Stimulated activated CD8-positive, alpha-beta memory T cell treated with anti-CD3 and anti-CD28 coated beads, Interleukin-4, amount 100 ng/mL, for 1 hour (primary cell): ENCODE measurements at places on chromosomes 12 and 14.

DNA sequence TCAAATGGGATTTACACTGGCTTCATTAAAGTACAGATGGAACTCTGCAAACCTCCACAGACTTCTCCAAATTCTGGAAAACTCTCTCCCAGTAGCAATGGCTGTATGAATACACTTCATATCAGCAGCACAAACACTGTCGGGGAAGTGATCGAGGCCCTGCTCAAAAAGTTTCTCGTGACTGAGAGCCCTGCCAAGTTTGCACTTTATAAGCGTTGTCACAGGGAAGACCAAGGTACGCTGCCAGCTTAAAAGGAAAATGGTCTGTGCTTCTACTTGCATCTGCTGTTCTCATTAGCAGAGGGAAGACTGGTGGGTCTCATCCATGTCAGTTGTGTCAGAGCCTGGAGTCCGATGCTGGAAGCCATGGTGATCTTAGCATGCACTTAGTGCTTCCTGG, 71.0 kb downstream of the GNS start:
- DNase-seq: no peak

DNA sequence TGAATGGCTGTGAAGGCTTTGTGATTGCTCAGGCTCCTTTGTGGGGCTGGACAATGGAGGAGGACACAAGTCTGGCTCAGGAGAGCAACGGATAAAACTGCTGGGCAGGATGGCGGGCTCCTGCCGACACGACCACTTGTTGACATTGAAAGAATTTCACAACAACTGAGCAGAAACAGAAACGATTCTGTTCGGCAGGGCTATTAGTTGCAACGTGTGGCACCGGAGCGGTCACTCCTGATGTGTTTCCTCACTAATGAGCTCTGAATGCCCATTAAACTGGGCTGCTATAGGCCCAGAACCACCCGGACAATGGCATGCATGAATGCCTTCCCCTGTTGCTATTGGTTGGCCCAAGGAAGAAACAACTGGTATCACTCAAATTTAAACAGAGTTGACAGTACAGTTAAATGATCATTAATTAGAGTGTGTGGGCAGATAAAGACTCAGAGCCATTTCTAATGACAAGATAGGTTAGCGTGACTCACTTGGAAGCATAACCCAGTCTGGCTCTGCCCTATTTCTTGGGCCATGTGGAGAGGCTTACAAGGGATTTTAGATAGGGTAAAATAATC, 142.9 kb downstream of the ASCL1 start:
- DNase-seq: no peak

DNA sequence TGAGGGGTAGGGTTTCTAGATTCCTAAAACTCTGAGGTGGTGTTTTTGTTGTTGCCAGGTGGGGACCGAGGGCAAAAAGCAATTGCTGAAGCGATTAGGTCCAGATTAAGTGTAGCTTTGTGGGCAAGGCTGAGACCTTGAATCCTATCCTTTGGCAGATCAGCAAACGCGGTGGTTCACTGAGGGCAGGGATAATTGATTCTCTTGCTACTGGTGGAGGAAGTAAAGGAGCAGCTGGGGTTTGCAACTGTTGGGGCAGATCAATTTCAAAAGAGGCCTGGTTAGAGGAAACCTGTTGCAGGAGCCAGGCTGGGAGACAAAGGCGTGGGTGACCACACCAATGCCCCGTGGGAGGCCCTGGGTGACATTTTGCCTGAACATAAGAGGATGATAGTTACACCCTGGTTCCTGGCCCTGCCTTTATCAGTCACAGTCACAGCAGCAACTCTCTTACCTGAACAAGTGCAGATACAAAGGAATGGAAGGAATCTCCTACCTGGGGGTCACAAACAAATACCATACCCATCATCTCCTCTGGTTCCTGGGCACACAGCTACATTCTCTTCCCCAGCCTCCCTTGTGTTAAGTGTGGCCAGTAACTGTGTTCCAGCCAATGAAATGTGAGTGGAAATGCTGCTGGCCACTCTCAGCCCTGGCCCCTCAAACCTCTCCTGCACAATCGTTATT, 43.3 kb upstream of the RASSF3 start:
- no peak for DNase-seq

DNA sequence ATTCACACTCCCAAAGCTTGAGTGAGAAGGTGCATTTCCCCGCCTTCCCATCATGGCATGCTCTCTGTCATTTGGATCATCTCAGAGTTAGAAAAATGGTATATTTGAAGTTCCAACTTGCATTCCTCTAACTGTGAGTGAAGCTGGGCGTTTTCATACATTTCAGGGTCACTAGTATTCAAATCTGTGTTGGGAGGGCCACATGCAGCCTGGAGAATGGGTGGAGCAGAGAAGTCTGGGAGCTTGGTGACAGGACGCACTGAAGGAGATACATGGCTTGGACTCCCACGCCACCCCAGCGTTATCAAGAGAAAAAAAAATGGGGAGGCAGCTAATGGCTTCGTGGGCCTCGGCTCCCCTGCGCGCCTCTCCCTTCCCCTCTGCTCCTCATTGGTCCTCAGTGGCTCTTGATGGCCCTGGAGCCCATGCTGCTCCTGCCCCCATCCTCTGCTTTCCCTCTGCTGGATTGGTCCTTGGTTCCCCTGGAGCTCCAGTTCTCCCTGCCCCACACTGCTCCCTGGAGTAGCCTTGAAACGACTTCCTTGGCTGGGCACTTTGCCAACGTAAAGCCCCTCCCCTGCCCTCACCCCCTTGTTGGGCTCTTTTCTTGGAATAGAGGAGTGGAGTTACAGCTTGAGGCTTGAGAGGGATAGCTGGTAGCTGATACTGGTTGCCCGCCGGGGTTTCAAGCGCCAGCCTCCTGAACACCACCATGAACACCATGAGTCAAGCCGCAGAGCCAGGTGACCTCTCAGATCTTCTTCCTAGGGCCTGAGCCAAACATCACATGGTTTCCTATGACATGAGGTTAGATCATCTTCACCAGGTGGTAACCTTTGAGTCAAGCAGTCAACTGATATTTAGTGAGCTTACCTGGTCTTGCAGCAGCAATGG, 139.6 kb downstream of the PRKCH start:
- DNase-seq: no peak

- no peak for DNase-seq
Measured at GRCh38 chr14:56196274-56196673, 78.1 kb downstream of the PELI2 start.

DNA sequence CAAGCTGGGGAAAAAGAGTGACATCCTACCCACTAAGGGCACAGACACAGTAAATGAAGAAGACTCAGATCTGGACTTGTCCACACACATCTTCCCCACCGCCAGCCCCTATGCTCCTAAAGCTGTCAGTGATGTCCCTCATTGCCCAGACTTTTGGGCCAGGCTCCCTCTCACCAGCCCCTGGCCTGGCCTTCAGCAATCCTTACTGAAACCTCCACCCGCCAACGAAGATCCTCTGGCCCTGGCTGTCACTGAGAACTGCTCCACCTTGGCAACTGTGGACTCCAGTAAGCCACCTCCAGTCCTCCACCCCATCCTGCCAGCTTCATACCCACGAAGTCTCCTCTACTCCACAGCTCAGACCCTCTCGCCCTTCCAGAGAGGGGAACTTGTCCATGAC, 23.3 kb downstream of the FIGNL2 start:
- no peak for DNase-seq

GRCh38 chr14:68807148-68807600, 14.3 kb upstream of the ZFP36L1 start:
- DNase-seq: no peak

GRCh38 chr12:76410781-76411180, 62.6 kb upstream of the BBS10 start:
- DNase-seq: no peak

- no peak for DNase-seq
Measured at GRCh38 chr12:108757856-108758255, 26.5 kb upstream of the CORO1C start.

DNA sequence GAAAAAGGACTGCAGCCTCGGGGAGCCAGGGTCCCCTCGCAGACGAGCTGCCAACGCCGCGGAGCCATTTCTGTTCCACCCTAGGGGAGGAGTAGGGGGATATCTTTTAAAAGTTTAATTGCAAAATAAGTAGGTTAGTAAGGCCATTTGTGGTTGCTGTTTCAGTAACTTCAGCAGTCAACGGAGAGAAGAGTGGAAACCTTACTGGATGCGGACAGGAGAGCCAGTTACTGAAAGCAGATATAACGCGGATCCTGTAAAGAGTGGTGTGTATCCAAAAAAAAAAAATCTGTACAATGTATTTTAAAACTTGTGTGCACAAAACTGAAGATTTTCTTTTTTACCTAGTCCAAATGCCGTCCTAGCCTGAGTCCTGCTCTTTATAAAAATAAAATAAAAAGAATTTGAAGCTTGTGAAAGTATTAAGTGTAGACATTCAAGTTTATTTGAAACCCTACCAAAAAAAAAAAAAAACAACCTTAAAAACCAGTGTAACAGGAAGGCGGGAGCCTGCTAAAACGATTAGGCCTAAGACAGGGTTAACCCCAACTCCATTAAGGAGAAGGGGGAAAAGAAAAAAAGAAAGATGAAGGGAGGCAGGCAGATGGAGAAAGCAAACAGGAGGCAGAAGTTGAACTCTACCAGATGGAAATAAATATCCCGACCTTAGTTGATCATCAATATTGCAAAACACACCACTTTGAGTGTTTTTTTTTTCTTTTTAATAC, 1.0 kb upstream of the BTG1 start:
- DNase-seq: no peak
